ENCODE measurements at places on chromosomes 4 and X.

GRCh38 chr4:101304916-101305315 lies 42.4 kb downstream of the PPP3CA start:
- DNase-seq = no peak

GRCh38 chrX:79080141-79080540 lies 64.3 kb upstream of the GPR174 start:
- no peak for DNase-seq

DNA sequence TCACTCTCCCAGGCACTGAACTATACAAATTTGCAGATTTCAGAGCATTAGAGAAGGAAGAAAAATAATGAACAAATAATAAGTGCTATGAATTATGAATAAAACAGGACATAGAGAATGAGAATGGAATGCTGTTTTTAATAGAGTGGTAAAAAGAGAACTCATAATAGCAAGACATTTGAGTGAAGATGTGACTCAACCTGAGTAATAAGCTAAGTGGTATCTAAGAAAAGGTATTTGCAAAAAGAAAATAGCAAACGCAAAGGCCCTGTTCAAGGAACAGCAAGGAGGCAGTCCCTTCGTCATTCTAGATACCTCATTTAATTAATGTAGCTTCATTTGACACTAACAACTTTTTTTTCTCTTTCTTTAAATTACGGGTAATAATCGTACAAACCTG lies 1910.0 kb upstream of the TENM3 start:
- DNase-seq = no peak

DNA sequence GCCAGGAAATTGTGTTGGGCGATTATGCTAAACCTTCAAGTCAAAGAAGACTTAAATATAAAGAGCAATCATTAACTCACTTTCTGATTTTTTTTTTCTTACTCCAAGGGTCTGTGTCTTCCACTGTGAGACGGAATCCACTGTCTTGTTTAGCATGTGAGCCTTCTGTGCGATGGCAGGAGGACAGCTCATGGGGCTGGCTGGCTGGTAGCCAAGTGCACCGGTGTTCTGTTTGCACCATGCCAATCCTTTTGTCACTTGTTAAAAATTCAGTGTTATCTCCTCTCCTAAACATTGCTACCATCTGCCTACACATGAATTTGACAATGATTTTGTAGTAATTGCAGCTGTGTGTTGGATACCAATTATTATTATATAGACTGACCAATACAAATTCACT lies 1056.3 kb upstream of the IGFBP7 start:
- DNase-seq = no peak

GRCh38 chrX:34891391-34891790 lies 51.2 kb upstream of the FAM47B start:
- DNase-seq = no peak

DNA sequence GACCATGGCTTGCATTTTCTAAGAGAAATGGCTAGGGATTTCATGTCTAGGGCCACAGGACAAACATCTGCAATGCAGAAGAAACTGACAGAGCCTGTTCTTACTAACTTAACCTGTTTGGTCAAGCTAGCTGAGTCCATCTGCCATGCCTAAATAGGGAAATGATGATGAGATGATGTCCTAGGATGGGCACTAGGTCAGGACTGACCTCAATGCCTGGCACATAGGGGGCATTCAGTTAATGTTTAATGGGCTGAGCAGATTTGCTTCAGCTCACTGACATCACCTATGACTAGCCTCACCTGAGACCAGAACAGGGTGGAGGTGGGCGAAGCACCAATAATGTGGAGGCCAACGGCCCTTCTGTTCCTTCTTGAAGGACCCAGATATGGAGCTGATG lies 174.2 kb upstream of the SCML1 start:
- DNase-seq = no peak

DNA sequence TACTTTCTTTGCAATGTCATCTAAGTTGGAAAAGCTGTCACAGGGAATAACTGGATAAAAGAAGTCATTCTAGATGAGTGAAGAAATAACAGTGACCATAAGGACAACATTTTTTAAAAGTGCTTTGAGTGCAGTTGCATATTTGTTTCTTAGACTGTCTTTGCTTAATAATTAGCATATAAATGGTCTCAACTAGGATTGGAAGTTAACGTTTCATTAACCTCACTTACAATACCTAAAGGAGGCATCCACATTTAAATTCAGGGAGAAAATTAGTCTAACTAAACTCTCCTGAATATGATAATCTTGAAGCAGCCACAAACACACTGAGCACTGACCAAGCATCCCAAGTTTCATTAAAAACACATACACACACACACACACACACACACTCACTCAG lies 780.7 kb downstream of the PCDH18 start:
- no peak for DNase-seq

GRCh38 chr4:2643555-2643954 lies 107.1 kb downstream of the FAM193A start:
- no peak for DNase-seq

DNA sequence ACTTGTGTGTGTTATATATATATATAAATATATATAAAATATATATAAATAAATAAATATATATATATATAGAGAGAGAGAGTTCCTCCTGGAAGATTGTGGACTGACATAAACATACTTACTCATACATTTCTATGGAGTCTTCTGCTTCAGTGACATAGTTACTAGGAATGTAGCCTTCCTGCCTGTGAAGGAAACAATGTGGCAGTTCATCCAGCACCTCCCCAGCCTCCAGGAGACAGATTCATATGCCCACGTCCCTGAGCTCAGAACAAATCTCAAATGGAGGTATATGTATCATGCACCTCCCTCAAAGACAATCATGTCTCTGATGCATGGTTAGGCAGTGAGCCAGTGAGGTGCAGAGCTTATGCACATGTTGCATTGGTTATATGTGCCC lies 11.4 kb upstream of the TIMM8A start:
- DNase-seq = peak; percentile 15

GRCh38 chr4:27154706-27155105 lies 294.1 kb downstream of the STIM2 start:
- no peak for DNase-seq

- DNase-seq = no peak
Measured at GRCh38 chr4:40614031-40614430, 15.6 kb downstream of the RBM47 start.
